ENCODE measurements at places on chromosomes 12 and 14.

DNA sequence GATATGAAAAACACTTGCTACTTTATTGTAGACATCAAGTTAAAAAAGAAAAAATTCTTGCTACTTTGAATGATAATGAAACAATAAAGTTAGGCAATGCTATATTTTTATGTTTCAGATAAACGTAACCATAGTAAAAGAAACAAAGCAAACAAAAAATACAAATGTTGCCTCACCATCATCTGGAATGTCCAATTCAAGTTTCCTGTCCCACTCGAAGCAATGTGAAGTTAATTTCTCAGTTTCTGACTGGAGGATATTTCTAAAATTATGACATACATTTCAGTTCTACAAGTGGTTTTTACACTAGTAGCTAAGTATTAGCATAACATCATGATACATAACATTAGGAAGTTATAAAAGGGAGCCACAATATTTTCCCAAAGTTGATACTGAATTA lies 20.9 kb downstream of the DLGAP5 start:
- DNase-seq, result no peak

GRCh38 chr14:89986462-89987160 lies 30.9 kb downstream of the TDP1 start:
- DNase-seq, result no peak

GRCh38 chr14:20482382-20482781 lies 13.2 kb downstream of the PNP start:
- no peak for DNase-seq

DNA sequence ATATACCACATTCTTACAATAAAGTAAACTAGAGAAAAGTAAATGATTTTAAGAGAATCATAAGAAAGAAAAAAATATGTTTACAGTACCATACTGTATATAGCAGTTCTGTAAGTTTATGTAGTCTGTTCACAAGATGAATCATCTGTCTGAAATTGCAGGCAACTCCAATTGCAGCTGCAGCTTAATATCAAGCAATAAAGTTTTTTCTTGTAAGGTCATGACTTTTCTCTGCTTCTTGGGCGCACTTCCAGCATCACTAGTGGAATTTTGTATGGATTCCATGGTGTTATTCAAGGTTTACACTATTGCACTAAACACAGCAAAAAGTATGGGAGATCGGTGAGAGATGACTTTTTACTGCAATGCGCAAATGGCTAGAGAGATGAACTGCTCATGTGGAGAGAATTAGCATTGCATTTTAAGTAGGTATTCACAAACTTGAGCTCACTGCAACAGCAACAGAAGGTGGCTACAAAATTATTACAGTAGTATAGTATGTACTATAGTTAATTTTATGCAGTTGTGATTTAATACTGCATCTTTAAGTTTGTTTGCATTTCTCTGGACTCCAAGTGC lies 445.4 kb upstream of the OR4E1 start:
- DNase-seq, result no peak

- no peak for DNase-seq
These were observed 236.6 kb downstream of the C12orf75 start for GRCh38 chr12:105567061-105567460.

GRCh38 chr12:128573907-128574306 lies 249.9 kb downstream of the SLC15A4 start:
- DNase-seq, result no peak

DNA sequence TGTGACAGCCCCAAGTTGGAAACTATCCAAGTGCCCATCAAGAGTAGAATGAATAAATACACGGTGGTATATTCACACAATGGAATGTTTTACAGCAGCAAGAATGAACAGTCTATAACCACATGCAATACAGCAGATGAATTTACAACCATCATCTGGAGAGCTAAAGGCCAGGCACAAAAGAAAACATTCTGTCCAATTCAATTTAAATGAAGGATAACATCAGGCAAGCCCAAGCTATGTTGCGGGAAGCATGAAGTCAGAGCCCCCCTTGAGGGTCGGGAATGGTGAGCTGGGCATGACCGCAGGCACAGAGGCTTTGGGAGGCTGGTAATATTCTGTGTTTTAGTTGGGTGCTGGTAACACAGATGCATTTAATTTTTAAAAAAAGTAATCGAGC lies 76.0 kb downstream of the SYNE3 start:
- DNase-seq, result no peak

DNA sequence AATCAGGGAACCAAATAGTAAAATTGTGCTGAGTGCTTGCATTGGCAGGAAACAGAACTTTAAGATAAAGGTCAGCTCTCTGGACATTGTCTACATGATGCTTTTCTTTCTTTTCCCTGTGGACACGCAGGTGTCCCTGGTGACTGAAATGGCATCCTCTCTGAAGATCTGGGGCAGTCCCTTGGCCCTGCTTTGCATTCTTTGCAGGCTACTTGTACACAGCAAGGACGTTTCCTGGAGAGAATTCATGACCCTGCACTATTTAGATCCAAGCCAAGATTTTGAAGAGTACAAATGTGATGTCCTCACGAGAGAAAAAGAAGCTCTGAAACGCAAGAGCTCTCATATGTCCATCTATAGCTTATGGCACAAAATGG lies 11.3 kb upstream of the EDDM3A start:
- no peak for DNase-seq

DNA sequence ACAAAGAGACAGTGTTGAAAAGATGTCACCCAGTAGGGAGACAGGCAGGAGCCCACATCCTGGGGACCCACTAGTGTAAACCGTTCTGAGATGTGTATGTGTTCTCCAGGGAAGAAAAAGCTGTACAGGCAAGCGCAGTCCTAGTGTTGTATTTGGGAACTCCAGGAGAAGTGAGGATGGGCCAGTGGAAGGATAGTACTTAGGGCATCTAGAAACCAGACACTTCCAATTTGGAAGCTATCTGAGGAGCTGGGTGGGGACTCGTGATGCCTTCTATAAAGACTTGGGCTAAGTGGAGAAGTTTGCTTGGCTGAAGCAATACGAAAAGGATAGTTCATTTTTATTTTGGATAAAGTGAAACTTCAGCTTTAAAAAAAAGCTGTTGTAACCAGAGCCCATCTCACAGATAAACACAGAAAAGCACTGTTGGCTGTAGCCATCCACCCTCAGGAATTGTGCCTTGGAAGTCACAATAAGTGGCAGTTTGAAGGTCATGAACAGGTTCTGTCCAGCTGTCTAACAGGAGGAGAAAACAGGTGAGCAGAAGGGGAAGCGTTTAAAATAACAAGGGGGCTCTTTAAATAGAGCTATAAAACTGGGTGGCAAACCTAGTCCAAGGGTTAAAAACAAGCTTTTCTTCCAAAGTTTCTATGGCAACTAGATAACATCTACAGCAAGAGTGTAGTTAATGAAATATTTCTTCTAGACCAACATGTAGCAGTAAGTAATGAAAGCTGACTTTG lies 108.0 kb upstream of the ARHGAP5 start:
- no peak for DNase-seq

DNA sequence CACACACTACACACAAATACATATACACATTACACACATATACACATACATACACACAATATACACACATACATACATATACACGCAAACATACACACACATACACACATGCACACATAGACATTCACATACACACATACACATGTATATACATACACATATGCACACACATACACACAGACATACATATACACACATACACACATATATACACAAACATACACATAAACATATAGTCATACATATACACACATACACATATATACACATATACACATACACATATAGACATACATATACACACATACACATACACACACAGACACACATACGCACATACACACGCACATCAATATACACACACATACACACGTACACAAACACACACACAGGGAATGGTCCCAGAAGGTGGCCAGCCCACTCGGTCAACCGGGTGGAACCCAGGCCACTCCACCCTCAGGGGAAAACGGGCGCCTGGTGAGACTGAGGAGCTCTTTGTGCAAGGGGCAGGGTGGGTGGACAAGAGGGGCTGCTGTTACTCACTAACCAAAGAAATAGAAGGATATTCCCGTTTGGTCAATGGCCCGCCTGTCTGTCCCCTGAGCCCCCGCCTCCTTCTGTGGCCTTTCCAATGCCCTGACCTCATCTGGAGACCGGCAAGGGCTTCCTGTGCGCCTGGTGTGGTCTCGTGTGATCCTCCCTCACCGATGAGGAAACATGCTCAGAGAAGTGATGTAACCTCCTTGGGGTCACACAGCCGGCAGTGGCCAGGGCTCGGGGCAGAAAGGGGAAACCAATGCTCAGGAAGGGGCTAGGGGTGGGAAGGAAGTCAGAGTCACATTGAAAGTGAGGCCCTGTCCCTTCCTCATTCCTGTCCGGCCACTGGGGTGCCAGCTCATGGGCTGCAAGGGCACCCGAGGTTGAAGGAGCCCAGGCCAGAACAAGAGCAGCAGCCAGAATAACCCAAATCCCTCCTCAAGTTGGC lies 5.3 kb downstream of the TRPV4 start:
- no peak for DNase-seq

- DNase-seq, result no peak
These were observed 293.1 kb downstream of the CACNA1C start for GRCh38 chr12:2345902-2346301.

DNA sequence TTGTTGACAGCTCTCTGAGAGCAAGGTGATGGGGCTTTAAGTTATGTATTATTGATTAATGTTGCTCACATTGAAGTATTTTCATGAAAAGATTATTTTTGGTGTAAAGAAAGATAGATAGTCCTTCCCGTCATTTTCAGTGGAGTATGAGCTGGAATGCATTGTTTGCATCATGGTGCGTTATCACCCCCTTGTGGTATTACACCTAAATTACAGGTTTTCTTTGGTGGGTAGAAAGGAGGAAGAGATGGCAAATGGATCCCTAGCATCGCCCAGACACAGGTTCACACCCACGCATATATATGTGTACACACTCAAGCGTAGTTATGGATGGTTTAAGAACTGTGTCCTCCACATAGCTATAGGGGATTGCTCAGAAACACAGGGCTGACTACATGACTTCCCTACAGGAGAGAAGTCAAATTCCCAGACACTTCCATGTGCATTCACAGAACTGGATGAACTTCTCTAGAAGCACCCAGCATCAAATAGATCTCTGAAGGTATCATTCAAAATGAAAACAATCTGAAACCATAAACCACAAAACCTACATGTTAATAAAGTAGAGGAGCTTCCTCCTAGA lies 14.4 kb upstream of the SERPINA10 start:
- DNase-seq, result no peak

DNA sequence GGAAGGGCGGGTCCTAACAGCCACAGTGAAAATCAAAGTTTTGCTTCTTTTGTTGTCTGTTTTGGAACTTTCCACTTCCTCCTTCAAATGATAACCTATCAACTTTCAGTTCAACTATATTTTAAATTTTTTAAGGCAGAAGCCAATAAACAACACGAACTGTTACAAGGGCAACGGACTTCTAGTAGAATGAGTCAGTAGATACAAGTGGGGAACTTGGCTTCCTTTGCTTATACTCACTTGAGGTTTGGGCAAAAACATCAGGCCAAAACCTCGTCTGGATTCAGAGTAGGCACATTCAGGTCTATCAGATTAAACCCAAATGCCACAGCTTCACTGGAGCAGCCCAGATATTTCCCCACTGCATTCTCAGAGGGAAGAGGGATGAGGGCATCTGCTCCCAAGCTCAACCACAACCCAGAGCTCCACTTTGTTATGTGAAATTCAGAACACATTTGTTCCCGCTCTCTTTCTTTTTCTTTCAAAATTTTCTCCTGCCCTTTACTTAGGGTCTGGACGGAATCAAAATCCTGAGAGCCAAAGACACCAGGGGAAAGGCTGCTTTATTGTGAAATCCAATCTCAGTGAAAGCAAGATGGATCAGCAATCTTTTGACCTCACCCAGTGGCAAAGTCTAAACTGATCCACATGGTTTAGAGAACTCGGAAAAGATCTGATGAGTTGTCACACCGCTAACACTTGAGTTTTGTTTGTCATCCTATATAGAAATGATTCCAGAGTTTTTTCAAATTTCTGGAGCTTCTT lies 152.5 kb upstream of the BTG1 start:
- DNase-seq, result no peak

DNA sequence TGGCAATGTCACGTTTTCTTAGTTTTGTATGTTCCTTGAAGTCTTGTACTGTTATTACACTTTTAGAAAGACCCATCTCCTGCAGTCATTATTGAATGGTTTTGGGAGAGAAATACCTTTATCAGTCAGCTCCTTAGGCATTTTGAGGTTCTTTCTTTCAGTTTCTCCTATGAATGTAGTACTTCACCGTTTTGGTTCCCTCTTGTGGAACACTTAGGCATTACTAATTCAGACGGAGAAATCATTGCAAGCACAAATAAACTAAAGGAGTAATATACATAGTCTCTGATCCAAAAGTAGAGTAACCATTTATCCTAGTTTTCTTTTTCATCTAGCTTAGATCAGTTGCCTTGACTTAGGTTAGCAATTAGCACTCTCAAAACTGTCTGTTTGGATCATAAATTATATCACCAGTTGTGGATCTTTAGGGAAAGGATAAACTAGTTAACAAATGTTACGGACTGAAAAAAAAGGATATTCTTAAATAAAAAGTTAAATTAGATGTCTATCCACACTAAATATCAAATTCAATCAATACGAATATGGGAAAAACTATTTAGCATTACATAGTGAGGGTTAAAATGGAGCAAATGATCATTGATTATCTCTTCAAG lies 1538.3 kb upstream of the SEL1L start:
- no peak for DNase-seq

GRCh38 chr14:100067481-100067880 lies 2.3 kb downstream of the EVL start:
- no peak for DNase-seq

- DNase-seq, result no peak
These were observed 94.3 kb downstream of the RIN3 start for GRCh38 chr14:92607702-92608429.

- DNase-seq, result no peak
These were observed 115.8 kb downstream of the SLC25A47 start for GRCh38 chr14:100438678-100439592.

- no peak for DNase-seq
These were observed 47.8 kb downstream of the CCDC88C start for GRCh38 chr14:91369628-91370445.

- no peak for DNase-seq
These were observed 50.0 kb upstream of the EVL start for GRCh38 chr14:100015251-100015655.

DNA sequence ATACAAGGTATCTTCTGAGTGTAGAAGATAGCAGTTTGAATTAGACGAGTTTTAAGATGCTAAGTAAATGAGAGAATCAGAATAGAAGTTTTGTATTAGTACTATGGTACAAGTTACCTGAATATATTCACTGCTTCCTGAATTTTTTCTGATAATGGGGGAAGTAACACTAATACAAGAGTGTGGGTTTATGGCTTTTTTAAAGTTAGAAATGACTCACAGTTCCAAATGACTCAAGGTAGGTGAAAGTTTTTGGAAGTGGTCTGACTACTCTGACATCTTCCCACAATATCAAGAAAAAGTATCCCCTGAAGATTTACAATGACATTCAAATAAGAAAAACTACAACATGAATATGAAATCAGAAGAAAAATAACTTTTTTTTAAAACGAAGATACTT lies 123.7 kb upstream of the GARIN6 start:
- DNase-seq, result no peak

- no peak for DNase-seq
These were observed 52.8 kb downstream of the ELK3 start for GRCh38 chr12:96246926-96247505.

- DNase-seq, result no peak
These were observed 807.8 kb downstream of the AACS start for GRCh38 chr12:125873016-125873415.

Measured in stimulated activated CD8-positive, alpha-beta memory T cell treated with anti-CD3 and anti-CD28 coated beads, Interleukin-7, amount 100 ng/mL, for 24 hours (primary cell).